Activated CD4-positive, alpha-beta T cell treated with anti-CD3 and anti-CD28 coated beads, Interleukin-2, Interleukin-4, amounts not matched to agents 100 ng/mL and 50 ng/mL, durations not matched to agents 16 hours and 8 hours (primary cell): ENCODE measurements at places on chromosomes 3 and 15.

DNA sequence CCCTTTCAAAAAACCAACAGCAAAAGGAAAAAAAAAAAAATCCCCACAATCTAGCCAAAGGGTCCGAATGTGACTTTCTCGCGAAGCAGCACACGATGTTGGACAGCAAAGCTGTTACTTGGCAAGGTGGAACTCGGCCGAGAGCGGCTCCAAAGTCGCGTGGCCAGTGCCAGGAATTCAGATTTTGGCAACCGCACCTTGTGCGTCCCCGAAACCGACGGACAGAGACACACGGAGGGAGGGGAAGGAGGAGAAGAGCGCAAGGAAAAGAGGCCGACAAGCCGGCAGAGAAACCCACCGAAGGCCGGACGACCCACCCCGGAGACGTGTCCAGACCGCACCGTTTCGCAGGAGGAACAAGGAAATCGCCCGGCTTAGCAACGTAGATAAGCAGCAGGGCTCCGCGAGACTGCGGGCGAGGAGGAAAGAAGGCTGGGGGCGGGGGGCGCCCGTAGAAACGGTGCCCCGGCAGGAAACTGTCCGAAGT lies 517.3 kb downstream of the MECOM start:
- no peak for DNase-seq

DNA sequence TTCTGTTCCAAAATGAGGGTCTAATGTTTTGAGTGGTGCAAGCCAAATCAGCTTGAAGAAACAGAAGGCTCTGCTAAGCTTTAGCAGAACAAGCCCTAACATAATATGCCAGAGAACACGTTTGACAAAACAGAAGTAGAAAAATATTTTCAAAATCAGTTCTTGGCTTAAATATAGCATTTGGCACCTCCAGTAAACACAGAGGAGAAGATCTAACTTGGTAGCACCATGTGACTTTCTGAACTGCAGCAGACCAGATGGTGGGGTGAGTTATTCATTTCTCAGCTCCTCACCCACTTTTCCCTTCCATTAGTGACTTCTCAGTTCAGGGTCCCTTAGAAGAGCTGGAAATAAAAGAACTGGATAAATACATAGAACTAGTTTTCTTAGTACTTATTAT lies 395.8 kb downstream of the MAGI1 start:
- DNase-seq: no peak

DNA sequence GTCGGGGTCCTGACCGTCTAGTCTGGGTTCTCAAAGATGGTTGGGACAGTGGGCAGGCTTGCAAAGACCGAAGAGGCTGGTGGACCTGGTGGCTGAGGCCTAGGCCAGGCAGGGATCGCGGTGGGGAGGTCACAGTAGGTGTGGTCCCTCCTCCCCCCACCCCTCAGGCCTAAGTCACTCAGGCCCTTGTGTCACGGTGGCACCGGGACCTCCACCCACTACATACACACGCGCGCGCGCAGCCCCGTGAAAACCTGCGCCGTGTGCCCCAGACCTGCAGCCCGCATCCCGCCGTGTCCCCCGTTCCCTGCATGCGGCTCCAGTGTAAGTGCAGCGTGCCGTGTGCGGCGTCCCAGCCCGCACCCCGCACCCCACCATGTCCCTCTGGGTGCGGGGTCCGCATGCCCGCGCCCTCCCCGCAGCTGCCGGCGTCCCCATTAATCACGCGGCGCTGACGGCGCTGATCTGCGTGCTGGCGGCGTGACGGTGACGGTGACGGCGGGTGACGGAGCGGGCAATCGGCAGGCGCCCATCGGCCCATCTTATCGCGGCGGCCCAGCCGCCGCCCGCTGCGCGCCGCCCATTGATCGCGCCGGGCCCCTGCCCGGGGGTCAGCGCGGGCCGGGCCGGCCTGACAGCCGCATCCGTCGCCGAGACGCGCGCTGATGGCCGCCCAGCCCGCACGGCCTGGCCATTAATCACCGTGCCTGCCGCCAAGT lies 24.4 kb downstream of the SEC61A1 start:
- no peak for DNase-seq

- no peak for DNase-seq
Measured at GRCh38 chr3:65048151-65048550, 360.4 kb upstream of the ADAMTS9 start.

DNA sequence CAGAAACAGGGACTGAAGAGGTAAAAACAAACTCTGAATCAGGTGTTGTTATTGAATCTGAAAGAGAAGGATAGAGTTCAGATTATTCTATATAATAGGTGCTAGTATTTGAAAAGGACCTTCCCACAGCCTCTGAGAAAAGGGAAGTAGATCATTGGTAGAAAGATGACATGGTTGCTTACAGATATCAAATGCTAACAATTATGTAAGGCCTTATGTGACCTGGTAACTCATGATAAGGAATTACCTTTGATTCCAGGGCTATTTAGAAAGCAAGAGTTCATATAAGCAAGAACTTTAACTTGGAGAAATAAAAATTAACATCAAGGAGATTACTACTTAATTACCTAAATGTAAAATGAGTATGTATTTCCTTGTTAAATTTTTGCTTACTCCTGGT lies 7.6 kb downstream of the SLC27A2 start:
- no peak for DNase-seq

DNA sequence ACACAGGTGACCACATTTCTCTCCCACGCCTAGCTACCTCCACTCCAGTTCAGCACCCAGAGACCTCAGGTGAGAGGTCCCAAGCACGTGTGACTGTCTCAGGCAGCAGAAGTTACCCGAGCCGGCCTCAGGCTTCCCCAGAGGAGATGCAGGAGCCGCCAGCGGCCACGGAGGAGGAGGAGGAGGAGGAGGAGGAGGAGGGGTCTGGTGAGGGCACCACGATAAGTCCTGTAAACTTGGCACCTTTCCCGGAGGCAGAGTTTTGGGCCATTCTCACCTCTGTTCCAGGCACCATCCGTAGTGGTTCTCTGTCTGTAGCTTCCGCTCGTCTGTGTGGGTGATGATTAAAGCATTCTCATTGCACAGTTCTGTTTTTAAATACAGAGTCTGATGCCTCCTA lies 56.1 kb downstream of the CCK start:
- no peak for DNase-seq

DNA sequence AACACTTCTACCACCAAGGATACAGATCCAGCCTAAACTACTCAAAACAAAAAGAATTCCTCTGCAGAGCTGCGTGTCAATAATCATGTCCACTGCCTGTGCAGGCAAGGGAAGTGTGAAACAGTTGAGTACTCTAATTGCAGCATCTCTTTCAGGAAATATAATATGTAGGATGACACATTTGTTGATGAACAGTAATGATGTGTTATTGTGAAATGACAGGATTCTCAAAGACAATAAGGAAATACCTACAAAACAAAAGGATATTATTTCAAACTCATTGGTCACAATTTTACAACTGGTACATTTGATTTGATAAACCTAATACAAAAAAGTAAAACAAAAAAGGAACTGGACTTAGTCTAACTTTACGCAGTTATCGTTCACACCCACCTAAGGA lies 4.4 kb downstream of the SPG11 start:
- DNase-seq: no peak

DNA sequence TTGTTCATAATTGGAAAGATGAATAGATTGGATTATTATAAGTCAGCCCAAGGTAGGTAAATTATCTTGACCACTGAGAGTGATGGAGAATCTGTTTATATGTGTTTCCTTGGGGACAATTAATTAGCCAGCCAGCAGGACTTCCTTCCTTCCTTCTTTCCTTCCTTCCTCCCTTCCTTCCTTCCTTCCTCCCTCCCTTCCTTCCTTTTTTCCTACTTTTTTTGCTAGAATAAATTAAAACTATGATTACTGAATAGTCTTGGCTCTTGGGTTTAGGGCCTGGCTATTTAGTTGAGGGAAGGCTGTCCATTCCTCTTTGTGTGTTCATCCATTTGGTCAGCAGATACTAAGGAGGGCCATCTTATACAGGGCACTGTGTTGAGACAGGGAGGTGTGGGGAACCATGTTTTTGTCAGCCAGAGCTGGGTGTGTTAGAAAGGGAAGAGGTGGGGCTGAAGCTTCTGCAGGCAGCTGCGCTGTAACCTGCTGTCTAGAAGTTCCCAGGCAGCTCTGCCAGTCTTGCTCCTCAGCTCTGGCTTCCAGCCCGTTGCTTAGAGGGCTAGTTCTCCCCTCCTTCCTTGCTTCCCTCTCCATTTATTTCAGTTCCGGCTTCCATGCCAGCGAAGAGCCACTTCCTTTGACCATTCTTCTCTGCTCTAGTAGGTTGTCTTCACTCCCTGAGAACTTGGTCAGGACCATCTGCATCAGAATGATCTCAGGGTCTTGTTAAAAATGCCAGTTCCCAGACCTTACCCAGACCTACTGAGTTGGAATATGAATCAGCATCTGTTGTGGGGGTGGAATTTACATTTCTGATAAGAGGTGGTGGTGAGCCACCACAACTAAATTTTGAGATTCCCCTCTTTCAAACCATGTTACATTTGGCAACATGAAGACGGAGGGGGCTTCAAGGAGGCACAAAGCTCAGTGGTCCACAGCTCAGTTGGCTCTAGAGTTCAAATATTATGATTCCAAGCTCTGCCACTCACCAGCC lies 113.9 kb downstream of the DGKG start:
- no peak for DNase-seq

GRCh38 chr3:72338942-72339669 lies 509.1 kb downstream of the SHQ1 start:
- DNase-seq: peak; percentile 48

DNA sequence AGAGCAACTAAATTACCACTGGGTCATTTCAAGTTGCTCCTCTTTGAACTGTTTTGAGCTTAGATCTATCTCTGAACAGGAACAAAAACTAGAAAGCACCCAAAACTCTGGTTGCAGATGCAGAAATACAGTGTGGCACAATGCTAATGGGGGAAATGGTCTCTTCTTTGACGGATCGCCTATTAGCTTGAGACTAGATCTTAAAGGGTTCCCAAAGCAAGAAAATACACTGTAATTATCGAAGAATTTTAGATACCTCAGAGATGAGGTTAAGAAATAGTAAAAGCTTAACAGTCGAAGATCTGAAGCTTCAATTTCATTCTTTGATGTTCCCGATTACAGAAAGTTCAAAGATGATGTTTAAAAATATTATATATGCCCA lies 818 bp downstream of the PPP1R2 start:
- no peak for DNase-seq

DNA sequence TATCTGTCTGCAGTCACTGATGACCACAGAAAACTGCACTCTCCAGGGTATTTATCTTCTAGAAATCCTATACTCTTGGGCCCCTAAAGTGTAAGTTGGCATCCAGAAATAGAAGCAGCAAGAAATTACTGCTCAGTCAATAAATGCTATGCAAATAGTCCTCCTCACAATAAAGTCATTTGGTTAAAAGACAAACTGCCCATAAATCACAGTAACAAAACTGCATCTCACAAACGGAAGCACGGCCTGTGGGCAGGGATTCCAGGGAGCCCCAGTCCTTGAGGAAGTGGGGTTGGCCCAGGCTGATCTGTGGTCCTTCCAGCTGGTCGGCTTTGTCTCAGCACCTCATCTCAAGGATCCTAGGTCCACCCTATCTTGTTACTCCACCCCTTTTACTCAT lies 29.7 kb upstream of the SPATA12 start:
- no peak for DNase-seq

GRCh38 chr3:181723625-181724191 lies 12.0 kb downstream of the SOX2 start:
- no peak for DNase-seq

GRCh38 chr3:58622436-58622835 lies 44.1 kb downstream of the FAM3D start:
- DNase-seq: no peak

- DNase-seq: no peak
Measured at GRCh38 chr3:144643771-144644198, 672.2 kb downstream of the DIPK2A start.

DNA sequence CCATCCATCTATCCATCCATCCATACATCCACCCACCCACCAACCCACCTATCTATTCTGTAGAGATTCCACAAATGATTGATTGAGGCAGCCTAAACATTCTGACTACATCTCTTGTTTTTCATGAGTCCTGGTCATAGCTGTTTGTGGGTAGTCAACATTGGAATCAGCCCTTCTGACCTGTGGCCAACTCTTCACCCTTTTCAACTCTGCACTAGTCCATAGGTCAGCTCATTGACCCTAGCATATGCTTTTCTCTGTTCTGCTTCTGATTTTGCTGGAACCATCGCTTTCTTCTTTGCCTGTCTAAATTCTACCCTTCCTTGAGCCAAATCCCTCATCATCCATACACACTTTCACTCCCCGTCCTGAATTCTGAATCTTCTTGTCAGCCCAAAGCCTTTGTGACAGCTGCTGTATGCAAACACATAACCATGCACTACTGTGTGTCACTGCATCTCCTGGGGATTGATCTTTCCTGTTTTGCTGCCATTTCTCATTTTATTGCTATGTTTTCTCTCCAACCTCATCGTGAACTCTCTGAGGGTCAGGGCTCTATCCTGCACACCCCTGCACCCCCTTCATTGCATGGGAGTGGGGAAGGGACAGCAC lies 16.8 kb upstream of the KCTD6 start:
- DNase-seq: no peak

GRCh38 chr3:47636225-47636624 lies 57.6 kb upstream of the CSPG5 start:
- DNase-seq: no peak

DNA sequence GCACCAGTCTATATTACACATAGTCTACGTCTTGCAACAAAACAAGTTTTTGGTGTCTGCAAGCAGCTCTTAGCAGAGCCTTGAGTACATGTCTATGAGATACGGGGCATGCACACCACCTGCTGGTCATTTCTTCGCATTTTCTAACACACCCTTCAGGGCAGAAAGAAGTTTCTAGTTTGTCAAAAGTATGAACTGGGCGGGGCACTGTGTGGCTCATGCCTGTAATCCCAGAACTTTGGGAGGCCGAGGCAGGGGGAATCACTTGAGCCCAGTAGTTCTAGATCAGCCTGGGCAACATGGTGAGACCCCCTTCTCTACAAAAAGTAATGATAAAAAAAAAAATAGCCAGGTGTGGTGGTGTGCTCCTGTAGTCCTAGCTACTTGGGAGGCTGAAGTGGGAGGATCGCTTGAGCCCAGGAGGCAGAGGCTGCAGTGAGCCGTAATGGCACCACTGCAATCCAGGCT lies 64.2 kb upstream of the ARL8B start:
- DNase-seq: peak; percentile 79

GRCh38 chr3:64161481-64161952 lies 63.7 kb downstream of the PRICKLE2 start:
- no peak for DNase-seq
